ENCODE measurements at places on chromosomes 5 and 9.
A peak's percentile ranks its signal among the peaks of the same experiment; 100 is the strongest.

GRCh38 chr5:135228222-135228621, 170.8 kb downstream of the MACROH2A1 start:
- DNase-seq = no peak

DNA sequence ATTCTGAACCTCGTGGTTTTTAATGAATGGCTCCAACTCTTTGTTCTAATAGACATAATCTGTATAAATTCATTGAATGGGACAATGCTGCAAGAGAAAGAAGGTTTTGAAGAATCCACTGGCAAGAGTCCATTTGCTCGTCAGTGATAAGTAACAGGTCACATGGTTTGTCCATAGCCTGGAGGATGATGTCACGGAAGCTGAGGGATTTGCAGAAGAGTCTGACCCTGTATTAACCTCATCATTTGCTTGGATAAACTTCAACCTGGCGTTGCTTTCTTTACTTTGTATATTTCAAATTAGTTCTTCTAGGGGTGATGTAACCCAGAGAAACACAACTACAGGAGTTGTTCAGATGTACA, 197.4 kb downstream of the GAS1 start:
- no peak for DNase-seq

DNA sequence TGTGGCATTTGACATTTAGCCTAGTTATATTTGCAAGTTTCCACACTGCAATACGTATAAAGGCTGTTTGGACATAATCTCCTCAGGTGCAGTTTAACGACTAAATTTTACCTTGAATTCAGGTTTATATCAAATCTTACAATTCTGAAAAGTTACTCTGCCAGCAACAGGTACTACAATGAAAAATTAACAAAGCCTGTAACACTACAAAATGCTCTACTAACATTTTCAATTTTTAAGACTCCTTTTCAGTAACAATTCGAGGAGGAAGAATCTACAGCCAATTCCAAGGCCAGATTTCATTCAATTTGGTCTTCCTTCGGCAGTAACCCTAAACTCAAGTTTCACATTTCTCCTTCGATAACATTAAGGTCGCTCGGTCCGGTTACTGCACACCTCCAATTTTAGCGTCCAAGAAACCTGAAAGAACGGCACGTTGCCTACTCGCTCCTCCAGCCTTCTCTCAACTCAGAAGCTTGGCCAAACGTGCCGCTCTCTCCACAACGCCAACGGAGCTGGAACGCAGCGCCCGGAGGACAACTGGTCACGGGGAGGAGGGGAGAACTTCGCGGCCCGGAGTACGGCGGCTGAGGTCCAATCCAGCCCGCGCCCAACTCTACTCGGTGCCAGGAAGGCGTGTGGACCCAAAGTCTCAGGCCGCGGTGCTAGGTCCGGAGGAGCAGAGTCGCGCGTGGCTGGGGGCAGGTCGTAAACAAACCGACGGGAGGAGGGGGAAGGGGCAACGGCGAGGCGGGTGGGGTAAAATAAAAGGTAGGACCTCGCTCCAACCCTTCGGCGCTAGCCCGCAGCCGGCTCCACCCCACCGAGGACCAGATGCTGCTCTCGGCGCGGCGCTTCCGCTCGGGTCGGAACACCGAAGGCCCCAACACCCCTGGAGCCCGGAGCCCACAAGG, 681 bp downstream of the FNIP1 start:
- peak; percentile 38 for DNase-seq

DNA sequence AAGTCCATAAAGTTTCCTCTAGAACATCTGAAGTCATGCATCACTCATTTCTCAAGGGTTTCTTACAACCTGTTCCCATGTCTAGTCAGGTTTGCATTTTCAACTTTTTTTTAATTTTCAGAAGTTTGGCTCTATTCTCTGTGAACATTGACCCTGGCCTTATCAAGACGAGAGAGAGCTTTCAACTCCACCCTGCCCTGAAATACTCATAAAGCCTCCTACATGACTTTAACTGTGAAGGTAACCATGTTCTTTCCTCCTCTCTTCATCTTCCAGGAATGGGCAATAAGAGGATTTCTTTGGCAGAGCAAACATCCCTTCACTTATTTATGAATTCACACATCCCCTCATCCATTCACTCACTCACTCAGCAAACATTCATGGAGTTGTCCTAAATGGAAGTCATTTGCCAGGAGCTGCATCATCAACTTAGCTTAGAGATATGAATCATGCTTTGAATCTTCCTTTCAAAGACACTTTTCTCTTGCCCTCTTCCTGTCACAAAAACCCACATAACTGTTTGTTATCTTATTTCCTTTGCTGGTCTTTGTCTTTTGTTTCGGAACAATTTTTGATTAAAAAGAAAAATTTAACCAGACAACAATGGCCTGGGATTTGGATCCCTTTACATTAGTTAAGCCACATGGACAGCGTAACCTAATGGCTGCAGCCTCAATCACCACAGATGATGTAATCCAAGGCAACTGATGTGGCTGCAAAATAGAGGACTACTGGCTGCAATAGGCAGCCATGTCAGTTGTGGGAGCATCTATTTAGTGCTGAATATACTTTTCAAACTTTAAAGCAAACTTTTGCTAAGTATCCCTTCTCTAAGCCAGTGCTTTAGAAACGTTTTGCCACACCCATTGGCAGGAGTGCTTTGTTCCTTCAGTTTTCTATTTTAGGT, 43.0 kb upstream of the GNAQ start:
- DNase-seq = no peak

- DNase-seq = no peak
These were observed 506 bp downstream of the ADAMTS19 start for GRCh38 chr5:129460672-129460935.
